ENCODE measurements at places on chromosomes 12 and 14.
A peak's percentile ranks its signal among the peaks of the same experiment; 100 is the strongest.

DNA sequence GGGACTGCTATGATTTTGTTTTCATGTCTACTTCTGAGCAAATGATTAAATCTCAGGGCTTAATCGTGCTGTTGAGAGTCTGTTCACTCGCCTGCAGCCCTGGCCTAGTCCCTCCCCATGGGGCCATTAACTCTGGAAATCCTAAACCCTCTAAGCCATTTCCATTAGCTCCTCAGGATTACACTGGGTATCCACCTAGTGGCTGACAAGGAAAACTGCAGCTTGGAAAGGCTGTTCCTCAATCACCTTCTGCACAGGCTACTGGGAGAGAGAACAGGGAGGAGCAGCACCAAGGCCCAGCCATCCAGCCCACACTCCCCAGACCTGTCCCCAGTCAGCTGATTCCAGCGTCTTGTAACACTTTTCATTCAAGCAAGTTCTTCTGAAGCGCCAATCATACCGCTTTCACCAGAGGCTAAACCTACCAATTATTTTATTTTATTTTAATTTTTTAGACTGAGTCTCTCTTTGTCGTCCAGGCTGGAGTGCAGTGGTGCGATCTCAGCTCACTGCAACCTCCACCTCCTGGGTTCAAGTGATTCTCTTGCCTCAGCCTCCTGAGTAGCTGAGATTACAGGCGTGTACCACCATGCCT, 48.7 kb downstream of the NEUROD4 start:
- DNase-seq: peak; percentile 35

DNA sequence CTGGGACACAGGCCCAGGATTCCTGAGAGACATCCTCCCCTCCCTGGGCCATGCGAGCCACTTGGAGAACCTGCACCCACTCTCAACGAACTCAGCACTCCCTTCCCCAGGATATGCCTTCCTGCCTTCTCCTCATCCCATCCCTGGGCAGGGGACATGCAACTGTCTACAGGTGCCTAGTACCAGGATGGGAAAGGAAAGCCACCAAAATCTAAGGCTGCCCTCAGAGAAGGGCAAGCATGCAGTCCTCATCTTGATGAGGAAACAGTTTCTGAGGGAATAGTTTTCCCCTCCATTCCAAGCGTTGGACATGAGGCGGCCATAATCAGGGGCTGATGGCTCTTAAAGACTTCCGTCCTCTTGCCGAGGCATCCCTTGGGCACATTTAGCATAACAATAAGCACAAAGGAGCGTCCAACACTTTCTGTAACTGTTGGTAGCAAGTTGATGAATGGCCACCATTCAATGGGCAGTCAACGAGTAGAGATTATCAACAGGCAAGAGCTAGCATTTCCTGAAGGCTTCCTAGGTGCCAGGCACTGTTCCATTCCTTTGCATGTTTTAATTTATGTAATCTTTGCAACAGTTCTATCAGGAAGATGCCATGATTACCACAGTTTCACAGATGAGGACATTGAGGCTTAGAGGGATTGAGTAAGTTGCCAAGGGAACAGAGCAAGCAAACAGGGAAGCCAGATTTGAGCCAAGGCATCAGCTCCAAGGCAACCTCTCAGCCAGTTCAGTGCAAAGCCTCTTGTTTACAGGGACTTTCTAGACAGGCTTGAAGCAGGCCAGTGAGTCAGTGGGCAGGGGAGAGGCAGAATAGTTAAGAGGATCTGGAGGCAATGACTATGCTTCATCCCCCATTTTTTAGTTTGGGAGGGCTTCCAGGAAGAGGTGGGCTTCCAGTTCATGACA, 105.1 kb downstream of the SINHCAF start:
- no peak for DNase-seq

DNA sequence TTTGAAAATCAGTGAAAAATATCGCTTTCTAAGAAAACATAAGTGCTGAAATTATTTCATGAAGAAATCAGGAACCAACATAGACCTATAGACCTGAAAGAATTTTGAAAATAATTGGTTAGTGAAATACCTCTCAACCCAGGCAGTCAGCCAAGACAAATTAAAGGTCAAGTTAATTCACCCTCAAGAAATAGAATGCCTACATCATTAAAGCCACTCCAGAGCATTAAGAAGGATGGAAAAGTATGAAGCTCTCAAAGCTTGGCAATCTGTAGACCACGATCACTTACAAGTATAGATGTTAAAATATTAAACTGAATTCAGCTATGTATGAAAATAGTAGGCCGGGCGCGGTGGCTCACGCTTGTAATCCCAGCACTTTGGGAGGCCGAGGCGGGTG, 48.3 kb downstream of the SFSWAP start:
- DNase-seq: no peak

- no peak for DNase-seq
These were observed 8.4 kb downstream of the AMDHD1 start for GRCh38 chr12:95951515-95951914.

- no peak for DNase-seq
These were observed 2.8 kb downstream of the SLC2A13 start for GRCh38 chr12:40103043-40103442.

DNA sequence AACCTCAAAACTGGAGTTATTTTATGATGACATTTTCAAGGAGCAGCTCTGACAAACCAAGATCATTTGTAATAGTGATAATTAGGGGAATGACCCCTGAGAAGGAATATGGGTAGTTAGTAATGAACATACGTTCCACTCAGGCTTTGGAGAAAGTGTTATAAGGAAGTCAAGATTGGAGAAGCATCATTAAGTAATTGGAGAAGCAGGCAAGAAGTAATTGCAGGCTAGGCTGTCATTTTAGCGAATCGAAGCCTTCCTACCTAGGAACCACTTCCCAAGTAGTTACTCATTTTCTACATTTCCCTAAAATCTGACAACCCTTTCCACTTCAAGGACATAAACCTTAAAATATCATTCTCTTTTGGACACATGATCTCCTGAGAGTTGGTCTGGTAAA, 1.2 kb downstream of the EDDM3B start:
- no peak for DNase-seq

GRCh38 chr12:103326190-103326589, 169.6 kb downstream of the C12orf42 start:
- no peak for DNase-seq

DNA sequence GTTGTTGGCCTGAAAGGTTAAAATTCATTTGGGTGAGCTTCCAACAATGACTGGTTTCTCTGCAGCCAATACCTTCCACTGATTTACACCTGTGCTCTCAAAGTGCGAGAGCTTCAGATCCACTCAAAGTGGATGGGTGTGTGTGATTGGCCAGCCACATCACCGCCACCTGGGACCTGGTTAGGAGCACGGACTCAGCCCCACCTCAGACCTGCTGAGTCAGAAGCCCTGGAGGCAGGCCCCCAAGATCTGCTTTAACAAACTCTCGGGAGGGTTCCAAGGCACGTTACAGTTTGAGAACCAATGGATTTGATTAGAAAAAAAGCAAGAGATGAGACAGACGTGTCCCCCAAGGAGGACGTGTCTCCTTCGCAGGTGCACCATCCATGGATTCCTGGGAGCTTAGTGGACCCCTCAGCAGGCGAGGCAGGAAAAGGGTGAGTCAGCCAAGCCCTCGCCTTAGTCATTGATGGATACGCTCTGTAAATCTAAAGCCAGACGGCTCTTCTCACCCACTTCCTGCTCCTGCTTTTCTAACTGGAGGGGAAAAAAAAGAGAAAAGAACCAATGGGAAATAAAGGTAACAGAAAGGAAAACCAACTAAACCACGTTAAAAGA, 24.5 kb downstream of the FZD10 start:
- DNase-seq: peak; percentile 39

DNA sequence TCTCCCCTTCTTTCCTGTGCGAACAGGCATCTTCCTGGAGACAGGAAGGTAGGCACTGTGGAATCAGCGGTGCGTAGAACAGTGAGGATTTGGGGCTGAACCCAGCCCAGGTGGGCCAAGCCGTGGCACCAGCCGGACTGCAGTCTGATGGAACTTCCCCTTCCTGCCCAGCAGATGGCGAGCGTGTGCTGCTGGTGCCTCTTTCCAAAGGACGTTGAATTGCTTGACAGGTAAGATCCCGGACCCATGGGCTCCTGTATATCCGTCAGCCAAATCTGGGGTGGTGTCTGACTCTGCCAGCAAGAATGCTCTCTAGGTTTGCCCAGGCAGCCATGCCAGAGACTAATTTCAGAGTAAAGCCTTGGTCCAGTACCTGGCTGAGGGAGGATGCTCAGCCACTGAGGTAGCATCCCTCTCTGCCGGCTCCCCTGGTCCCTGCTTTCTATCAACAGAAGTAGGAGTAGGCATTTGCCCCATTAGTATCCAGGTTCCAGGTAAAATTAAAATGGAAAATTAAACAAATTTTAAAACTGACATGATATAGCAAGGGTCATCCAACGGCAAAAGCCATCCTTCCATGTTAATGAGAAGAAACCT, 21.1 kb upstream of the KCNA5 start:
- DNase-seq: peak; percentile 18

GRCh38 chr14:74594606-74595005, 17.4 kb downstream of the LTBP2 start:
- DNase-seq: no peak

- peak; percentile 19 for DNase-seq
These were observed 70.2 kb upstream of the GPHB5 start for GRCh38 chr14:63388766-63389431.
